ENCODE measurements at places on chromosomes 3 and 15. TPM values are rescaled to one million over a fixed set of nuclear protein-coding genes. Genes with fewer than 3 reads are reported as not detected.
A peak's percentile ranks its signal among the peaks of the same experiment; 100 is the strongest.

DNA sequence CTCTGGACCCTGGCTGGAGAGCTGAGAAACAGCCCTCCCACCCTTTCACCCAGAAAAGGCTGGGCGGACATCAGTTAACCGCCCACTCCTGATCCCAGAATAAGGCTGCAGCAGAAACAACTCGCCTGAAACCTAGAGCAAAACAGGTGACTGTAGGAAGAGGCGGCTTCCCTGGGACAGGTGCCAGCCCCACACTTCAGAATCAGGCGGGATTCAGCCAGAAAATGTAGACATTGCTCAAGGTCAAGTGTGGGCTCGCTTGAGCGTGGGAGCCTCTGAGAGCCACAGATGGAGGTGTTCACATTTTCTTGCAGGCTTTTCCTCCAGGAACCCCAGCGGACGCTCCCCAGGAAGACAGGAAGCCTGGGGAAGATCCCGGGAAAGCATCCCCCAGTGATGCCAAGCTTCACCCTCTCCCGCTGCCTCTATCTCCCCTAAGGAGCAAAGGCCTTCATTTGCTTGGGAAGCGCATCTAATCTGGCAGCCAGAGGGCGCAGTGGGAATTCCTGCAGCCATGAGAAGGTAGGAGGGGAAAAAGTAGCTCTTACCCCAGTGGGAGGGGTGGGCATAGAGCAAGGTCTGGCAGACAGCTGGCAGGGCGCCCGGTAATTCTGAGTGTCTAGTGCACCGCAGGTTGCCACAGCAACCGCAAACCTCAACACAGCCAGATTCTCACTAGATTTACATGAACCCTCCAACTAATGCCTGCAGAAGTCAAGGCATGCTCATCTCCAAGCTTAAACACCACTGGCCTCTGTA, 77.7 kb downstream of the OCA2 start:
- H3K27ac ChIP-seq, result no peak overlapping the region
- no peaks in the 10 kb centered on the region for H3K4me1 ChIP-seq
- H3K27me3 ChIP-seq, result no peaks in the 10 kb centered on the region

DNA sequence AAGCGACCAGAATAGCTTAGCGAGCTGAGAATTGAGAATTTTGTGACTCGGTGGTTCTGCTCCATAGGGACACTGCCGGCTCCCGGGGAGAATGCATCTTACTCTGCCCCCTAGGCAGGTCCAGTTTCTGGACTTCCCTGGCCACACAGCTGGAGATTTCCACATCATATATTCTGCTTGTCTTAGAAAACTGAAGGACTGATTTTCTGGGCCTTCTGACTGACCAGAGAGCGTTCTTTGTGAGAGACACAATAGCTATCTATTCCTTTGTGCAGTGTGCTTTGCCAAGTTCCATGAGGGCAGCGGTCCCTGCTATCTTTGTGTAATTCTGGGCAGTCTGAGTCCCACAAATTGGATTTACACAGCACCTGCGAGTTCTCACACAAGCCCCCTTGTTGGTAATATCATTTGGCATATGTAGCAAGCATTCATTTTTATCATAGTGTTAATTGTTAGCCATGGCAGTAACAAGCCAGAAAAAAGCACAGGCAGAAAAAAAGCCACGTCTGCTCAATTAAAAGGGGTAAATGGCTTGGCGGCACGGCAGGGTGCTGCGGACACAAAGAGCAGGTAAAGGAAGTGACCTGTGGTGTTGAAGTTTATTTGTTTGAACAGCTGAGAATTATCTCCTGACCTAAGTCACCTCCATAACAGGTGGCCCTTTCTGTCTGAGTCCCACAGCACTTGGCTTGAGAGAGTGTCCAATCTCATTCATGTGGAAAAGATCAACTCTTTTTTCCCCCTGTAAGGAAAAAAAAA, 688.7 kb downstream of the TUSC7 start:
- no peaks in the 10 kb centered on the region for H3K36me3 ChIP-seq
- H3K4me3 ChIP-seq, result no peak overlapping the region
- H3K27ac ChIP-seq, result no peak overlapping the region
- H3K27me3 ChIP-seq, result no peaks in the 10 kb centered on the region

- no peak overlapping the region for H3K27ac ChIP-seq
- H3K4me1 ChIP-seq, result peaks cover 41% of the 10 kb centered on the region
- DNase-seq, result no peak
Observed at GRCh38 chr15:66498501-66499386, 1.2 kb upstream of the SNAPC5 start.

DNA sequence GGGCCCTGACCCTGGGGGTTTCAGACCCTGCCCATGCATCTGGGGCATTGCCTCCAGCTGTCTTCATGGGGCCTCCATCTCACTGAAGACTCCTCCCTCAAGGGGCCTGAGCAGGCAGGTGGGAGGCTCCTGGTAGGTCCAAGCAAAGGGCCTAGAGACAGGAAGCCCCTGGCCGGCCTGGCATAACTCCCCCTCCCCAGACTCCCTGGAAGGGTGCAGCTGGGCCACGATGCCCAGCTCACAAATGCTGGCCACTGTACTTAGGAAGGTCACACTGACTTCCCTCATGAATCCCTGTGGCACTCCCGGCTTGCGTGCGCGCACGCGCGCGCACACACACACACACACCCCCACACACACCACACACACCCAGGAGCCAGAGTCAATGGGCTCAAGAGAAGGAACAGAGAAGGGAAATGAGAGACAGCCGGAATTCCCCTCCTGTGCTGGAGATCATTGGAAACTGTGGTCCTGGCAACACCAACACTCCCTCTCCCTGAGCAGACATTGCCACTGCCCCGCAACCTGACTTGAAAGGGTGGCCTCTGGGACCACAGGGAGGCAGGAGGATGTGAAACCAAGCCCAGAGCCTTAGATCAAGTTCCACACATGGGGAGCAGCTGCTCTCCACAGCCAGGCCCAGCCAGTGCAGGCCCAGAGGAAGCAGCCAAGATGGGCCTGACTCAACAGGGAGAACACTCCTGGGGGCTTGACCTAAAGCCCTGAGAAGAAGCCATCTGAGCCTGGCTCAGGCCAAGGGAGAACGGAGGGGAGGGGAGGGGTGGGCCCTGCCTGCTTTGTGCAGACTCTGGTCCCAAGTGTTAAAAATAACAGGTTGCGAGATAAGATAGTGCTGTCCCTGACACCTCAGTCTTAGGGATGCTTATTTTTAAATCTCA, 69.7 kb downstream of the SCN5A start:
- H3K27me3 ChIP-seq, result no peaks in the 10 kb centered on the region
- peak overlapping the region; percentile 50 for H3K27ac ChIP-seq
- DNase-seq, result peak; percentile 59
- no peaks in the 10 kb centered on the region for H3K36me3 ChIP-seq
- H3K4me3 ChIP-seq, result no peak overlapping the region

- H3K27ac ChIP-seq, result no peak overlapping the region
- H3K4me3 ChIP-seq, result no peak overlapping the region
- no peaks in the 10 kb centered on the region for H3K27me3 ChIP-seq
- H3K36me3 ChIP-seq, result no peaks in the 10 kb centered on the region
- no peak for DNase-seq
Observed at GRCh38 chr15:89077750-89078149, 10.5 kb upstream of the ABHD2 start.

GRCh38 chr3:95899494-95899893, 914.9 kb upstream of the EPHA6 start:
- no peak for DNase-seq
- no peak overlapping the region for H3K4me3 ChIP-seq
- no peak overlapping the region for H3K27ac ChIP-seq
- H3K4me1 ChIP-seq, result no peaks in the 10 kb centered on the region
- H3K27me3 ChIP-seq, result no peaks in the 10 kb centered on the region
- H3K36me3 ChIP-seq, result no peaks in the 10 kb centered on the region

DNA sequence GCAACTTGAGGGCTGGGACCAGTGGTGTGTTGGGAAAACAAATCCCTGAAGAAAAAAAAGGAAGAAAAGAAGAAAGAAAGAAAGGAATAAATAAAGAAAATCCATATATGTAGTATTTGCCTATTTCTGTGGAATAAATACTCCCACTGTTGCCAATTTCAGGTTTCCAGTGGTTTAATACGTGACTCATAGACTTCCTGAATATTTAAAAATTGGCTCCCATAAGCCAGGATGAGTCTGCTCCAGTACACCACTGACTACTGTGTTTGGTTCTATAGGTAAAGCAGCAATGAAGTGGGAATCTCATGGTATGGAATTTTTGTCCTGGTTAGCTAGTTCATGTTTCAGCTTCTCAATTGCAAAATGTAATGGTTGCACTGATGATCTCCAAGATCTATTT, 31.6 kb downstream of the PYDC2 start:
- DNase-seq, result no peak
- H3K27ac ChIP-seq, result no peak overlapping the region
- no peaks in the 10 kb centered on the region for H3K36me3 ChIP-seq
- H3K4me3 ChIP-seq, result no peak overlapping the region

GRCh38 chr3:136919799-136920580, 37.8 kb upstream of the IL20RB start:
- H3K36me3 ChIP-seq, result no peaks in the 10 kb centered on the region
- H3K4me3 ChIP-seq, result no peak overlapping the region
- no peak for DNase-seq
- peak overlapping the region; percentile 22 for H3K27ac ChIP-seq
- no peaks in the 10 kb centered on the region for H3K27me3 ChIP-seq
- peaks cover 19% of the 10 kb centered on the region for H3K4me1 ChIP-seq

GRIP2 gene
- 56.8 TPM for polyA plus RNA-seq

MCTP2 gene
- polyA plus RNA-seq, result 1.3 TPM

ITIH1 gene
- not detected for polyA plus RNA-seq

P2RY14 gene
- 4.0 TPM for polyA plus RNA-seq
